Stimulated activated CD8-positive, alpha-beta memory T cell treated with anti-CD3 and anti-CD28 coated beads, Interleukin-4, amount 100 ng/mL, for 1 hour (primary cell): ENCODE measurements at places on chromosomes 6 and 20.
A peak's percentile ranks its signal among the peaks of the same experiment; 100 is the strongest.

DNA sequence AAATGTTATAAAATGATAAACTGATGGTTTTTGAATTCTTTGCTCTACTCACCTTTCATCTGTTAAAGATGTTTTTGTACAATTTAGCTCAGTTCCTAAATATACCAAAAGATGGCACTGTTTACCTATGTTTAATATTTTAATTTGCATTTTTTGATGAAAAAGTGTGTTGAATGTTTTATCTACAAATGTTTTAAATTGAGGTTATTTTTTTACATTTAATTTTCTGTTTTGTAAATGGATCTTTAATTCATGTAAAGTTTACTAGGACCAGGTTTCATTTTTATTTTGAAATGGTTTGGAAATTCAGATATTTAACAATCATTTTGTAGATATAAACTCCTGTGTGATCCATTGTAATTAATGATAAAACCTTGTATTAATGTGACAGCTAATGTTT is 30.0 kb downstream of the CDKAL1 start:
- DNase-seq, result no peak

DNA sequence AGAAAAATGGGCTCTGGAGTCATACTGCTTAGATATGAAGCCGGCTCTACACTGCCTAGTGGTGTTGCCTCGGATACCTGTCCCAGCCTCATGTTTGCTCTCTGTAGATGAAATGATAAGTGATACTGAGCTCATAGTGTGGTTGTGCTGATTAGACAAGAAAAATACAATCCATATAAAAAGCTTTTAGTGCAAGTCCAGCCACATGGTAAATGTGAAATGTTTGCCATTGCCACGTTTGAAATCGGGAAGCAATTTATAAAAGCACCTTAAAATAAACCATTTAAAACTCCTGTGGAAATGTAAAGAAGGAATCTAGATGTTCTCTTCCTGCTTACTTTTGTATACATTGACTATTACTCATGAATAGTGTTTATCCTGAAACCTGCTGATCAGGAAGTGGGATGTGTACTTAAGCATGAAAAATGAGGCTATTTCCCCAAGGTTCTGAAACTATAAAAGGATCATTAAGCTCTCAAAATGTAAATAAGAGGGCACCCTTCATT is 13.1 kb upstream of the PBOV1 start:
- DNase-seq, result no peak

DNA sequence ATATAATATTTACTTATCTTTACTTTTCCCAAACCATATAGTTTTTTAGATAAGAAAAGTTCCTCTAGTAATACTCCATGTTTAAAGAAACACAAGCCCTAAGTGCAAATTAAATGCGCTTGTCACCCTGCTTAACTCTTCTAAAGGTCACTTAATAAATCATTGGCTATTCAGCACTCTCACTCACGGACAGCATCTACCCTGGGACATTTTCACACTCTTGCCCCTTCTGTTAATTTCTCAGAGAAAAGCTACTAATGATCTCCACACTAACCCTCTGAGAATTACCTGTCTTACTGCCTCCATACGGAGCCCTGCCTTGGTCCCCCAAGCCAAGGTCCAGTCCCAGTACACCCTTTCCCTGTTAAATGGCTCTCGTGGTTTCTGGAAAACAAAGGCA is 102.2 kb downstream of the NRN1 start:
- DNase-seq, result no peak

GRCh38 chr6:1442929-1443328 is 53.6 kb downstream of the FOXF2 start:
- DNase-seq, result no peak

DNA sequence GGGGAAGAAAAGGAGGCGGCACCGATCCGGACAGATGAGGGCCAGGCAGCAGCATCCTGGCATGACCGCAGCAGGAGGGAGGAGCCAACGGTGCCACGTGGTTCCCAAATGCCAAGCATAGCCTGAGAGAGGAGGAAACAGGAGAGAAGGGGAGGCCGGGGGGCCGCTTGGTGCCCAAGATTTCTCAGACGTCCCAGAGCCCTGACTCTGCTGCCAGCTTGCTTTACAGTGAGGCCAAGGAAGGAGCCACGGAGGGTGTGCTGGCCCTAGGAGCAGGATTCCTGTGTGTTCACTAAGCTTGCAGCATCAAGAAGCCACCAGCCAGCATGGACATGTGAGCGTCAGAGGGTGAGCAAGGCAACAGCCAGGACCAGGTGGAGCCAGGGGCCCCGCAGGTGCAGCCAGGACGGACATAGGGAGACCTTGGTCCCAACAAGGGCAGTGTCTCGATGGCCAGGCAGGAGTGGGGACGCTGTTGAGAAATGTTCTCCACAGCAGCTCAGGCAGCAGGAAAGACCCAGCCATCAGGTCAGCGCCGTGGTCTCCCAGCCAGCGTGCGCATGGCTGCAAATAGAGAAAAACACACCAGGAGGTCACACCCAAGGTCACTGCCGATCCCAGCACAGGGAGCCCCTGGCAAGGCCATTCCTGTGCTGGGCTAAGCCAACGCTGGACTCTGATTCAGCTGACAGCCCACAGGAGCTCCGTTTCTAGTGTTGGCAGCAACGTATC is 143.7 kb downstream of the DLL1 start:
- DNase-seq, result no peak

DNA sequence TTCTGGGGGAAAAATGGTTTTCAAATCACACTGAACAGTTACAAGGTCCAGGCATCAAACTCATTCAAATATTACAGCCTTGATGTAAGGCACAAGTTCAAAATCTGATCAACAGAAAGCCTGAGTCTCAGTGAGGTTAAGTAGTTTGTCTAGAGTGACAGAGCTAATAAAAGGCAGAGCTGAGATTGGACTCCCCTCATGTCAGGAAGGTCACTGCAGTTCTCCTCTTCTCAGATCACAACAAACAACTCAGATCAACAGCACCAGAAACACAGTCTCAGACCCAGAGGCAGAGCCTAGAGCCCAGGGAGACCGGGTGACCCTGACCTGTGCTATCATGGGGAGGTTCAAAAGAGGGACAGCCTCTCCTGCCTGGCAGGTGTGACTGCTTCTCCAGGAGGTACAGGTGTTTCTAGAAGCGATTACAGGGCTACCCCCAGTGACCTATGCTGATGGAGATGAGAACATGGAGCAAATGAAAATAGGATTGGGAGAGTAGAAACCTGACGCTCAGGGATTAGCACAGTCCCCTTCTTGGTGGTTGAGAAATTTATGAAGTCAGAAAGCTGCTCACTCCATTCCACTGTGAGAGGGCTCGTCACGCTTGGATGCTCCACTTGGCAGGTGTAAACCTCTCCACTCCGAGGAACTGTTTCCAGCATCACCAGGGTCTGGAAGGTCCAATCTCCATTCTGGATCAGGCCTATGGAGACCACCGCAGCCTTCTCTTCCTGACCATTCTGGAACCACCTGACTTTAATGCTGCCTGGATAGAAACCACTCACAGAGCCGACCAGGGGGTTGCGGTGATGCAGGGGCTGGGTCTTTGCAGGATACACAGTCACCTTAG is 24.3 kb upstream of the HLA-DRB5 start:
- no peak for DNase-seq

- DNase-seq, result no peak
These were observed 12.6 kb upstream of the PCMTD2 start for GRCh38 chr20:64242797-64243475.

GRCh38 chr6:5036269-5036668 is 32.4 kb upstream of the RPP40 start:
- DNase-seq, result no peak

GRCh38 chr6:40355066-40355465 is 232.1 kb downstream of the LRFN2 start:
- no peak for DNase-seq

- DNase-seq, result no peak
These were observed 124.2 kb downstream of the LY86 start for GRCh38 chr6:6712449-6713403.

- no peak for DNase-seq
These were observed 52.6 kb upstream of the C20orf144 start for GRCh38 chr20:33609504-33609903.

- DNase-seq, result no peak
These were observed 179.3 kb downstream of the CARMIL1 start for GRCh38 chr6:25458485-25458884.

- no peak for DNase-seq
These were observed 5.0 kb downstream of the ANGPT4 start for GRCh38 chr20:910870-911770.

- DNase-seq, result peak; percentile 55
These were observed 12.2 kb upstream of the SERPINB1 start for GRCh38 chr6:2853769-2854395.

DNA sequence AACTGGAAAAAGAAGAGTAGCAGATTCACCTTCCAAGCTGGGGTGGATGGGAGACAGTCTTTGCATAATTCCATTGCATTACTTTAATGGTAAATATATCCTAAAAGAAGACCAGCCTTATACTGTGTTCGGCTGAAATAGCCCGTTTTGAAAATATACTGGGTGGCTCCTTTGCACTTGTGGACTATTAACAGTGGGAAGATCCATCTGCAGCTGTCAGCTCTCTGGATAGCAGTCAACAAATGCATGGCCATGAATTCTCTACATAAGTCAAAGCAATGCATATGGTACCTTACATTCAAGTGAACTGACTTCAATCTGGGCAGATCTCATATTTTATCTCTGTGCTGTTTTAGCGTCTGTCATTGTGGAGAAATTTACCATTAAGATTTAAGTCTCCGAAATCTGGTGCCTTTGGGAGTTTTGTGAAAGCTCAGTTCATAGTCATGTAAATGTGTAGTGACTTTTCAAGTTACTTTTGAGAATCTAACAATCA is 400.6 kb upstream of the RNF217 start:
- no peak for DNase-seq

DNA sequence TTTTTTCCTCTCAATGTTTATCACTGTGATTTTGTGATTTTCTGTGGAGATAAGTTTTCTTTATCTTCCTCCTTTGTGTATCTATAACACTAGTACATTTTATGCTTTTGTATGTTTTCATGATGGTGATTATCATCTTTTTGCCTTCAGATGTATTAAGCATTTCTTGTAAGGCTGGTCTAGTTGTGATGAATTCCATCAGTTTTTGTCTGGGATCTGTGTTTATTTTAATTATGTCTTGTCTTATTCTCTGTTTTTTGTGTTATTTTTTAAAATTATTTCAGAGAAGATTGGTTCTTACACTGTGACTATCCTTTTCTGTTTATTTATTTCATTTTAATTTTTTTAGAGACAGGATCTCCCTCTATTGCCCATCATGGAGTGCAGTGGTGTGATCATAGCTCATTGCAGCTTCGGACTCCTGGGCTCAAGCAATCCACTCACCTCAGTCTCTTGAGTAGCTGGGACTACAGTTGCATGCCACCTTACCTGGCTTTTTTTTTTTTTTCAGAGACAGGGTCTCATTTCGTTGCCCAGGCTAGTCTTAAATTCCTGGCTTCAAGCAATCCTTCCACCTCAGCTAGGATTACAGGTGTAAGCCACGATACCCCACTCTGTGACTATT is 187.4 kb downstream of the SLC16A10 start:
- no peak for DNase-seq

- DNase-seq, result no peak
These were observed 2.5 kb downstream of the CST7 start for GRCh38 chr20:24951536-24952083.

DNA sequence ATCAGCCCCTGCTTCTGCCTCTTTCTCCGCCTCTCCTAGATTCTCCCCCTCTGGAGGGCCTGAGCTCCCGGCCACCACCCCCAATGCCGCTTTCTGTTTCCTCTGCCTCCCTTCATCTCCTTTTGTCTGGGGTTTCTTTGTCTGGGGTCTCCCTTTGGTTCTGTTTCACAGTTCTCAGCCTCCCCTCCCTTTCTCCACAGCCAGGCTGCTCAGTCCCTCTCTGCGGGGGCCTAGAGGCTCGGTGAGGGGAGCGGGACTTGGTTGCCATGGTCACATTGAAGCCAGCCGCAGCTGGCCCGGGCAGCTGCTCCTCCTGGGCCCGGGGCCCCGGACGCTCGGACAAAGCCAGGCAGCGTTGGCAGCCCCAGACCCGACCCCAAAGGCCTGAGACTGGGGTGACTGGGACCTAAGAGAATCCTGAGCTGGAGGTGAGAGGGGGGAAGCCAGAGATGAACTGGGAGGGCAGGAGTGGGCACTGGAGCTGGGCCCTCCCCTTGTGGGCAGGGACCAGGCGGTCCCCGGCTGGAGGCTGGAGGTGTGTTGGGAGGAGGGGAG is 3.5 kb upstream of the DDR1 start:
- no peak for DNase-seq

DNA sequence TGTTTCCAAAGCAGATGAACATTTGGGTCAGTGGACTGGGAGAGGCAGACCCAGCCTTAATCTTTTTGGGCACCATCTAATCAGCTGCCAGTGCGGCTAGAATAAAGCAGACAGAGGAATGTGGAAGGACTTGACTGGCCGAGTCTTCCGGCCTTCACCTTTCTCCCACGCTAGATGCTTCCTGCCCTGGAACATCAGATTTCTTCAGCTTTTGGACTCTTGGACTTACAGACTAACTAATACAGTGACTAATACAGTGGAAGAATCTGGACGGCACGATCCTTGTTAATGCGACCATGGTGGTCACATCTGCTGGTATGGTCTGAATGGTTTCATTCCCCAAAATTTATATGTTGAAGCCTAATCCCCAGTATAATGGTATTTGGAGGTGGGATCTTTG is 122.6 kb upstream of the NXT1 start:
- DNase-seq, result no peak

DNA sequence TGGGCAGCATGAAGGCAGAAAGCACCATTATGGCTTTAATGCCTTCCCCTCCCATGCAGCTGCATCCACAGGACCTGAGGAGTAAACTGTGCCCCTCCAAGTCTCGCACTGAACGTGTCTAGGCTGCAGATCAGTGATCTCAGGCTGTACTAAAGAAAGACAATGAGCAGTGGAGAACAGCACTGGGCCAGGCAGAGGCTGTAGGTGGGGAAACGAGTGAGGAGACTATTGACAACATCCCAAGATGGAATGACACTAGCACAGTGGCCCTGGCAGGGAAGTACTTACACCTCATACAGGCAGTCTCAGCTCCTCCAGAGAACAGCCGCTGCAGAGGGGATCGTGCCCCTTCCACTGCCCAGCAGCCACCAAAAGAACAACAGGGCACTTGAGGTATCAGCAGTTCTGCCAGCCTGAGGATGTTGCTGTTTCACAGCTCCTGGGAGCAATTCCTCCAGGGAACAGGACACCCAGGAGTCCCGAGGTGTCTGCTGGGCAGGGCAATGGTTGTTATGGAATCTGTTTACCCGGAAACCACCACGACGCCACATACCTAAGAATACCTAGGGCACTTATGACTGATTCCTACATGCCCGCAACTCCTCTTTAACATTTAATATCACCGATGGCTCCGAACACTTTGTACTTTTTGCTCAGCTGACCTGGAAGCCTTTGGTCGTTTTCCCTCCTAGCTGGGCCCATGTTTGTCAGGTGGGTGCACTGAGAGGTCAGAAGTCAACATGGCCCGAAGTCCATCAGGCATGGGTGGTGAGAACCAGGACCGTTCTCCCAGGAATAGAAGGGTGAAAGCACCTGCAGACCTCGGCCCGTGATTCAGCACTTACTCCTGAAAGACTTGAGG is 79.1 kb downstream of the SLC22A23 start:
- DNase-seq, result no peak

DNA sequence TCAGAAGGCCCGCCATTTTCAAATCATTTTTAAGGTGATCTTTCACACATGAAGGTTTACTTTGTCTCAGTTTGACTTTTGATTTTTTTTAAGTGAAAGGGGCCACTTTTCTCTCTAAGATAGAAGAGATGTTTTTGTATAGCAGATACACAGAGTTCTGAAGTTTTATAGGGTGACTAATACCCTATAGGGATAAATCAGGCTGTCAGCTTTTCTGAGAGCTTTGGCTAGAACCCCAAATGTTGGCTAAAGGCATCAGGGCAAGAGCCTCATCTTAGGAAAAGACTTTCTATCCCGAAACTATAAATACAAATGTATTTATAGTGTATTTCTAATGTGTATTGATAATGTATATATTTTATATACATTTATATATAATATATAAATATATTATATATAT is 181.4 kb downstream of the TBX18 start:
- DNase-seq, result no peak
